Left renal cortex interstitium (tissue), 4 donors: ENCODE measurements at places on chromosomes 7 and 10. TPM values are rescaled to one million over a fixed set of nuclear protein-coding genes. Genes with fewer than 3 reads are reported as not detected.

The SLC26A3 gene
- polyA plus RNA-seq = 0.35 TPM

- no peak for DNase-seq
These were observed 23.3 kb upstream of the SMARCD3 start for GRCh38 chr7:151271699-151272355.

- DNase-seq = no peak
These were observed 414.5 kb downstream of the REEP3 start for GRCh38 chr10:63935705-63936104.

DNA sequence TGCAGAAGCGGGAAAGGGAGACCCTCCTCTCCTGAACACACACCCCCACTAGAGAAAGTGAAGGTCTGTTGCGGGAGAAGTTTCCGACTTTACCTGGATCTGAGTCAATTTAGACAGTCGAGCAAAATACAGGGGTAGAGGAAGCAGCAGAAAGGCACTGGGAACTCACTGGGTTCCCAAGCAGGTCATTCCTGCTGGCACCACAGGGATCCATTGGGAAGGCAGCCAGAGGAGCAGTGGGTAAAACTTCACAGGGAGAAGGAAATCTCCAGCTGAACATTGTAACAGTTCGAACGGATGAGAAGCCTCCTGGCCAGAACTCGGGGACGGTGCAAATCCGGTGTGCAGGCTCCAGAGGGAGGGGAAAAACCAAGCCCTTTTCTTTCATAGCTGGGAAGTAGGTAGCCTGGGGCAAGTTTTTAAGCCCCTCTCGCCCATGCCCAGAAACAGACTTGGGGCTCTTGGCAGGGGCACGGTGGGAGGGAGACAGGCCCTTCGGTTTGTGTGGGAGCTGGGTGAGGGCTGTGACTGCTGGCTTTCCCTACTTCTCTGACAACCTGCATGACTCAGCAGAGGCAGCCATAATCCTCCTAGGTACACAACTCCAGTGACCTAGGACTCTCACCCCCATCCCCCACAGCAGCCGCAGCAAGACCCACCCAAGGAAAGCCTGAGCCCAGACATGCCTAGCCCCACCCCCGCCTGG, 51.9 kb downstream of the DDC start:
- DNase-seq = no peak

- DNase-seq = no peak
These were observed 232.5 kb downstream of the PTEN start for GRCh38 chr10:88095778-88096431.

GRCh38 chr7:99459087-99459486, 6.9 kb downstream of the ATP5MF start:
- DNase-seq = no peak
